Stimulated activated CD4-positive, alpha-beta T cell treated with anti-CD3 and anti-CD28 coated beads, Interleukin-4, amount 100 ng/mL, for 24 hours (primary cell): ENCODE measurements at places on chromosomes 11 and 22.

GRCh38 chr22:46287873-46288751, 8.6 kb upstream of the GTSE1 start:
- no peak for DNase-seq

DNA sequence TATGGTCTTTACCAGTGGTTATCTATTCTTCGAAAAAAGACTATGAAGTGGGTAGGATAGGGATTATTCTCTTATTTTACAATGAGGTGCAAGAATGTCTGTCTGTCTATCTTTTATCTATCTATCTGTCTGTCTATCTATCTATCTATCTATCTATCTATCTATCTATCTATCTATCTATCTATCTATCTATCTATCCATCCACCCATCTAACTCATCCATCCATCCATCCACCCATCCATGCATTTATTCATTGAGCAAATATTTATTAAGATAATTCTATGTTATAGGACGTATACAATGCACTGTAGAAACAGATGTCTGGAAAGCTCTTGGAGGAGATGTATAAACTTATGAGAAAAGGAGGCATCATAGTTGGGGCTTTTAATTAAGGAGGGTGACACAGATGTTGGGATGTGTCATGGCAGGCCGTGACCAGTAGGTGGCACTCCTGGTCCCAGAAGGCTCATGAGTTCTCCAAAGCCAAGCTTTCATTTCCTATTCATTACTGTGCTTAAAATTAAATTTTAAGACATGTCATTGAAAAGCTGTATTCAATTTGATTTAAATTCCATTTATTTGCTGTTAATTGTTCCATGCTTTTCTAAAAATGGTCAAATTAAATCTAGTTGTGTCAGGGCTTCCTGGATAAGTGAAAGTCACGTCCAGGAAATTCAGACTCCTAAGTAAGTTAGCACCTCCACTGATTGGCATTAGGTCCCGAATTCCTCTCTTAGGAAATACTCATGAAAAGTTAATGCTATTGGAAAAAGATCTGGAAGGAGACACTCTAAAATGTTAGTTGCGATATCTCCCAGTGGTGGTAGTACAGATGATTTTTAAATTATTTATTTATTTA, 19.0 kb upstream of the E2F8 start:
- peak; percentile 67 for DNase-seq

GRCh38 chr11:128400382-128401203, 186.8 kb downstream of the ETS1 start:
- DNase-seq: no peak

- no peak for DNase-seq
These were observed 24.8 kb upstream of the SOX10 start for GRCh38 chr22:38009000-38009806.

- DNase-seq: no peak
These were observed 63.8 kb downstream of the RBX1 start for GRCh38 chr22:41015003-41015402.

GRCh38 chr11:126834573-126834972, 166.0 kb downstream of the KIRREL3 start:
- no peak for DNase-seq

- DNase-seq: no peak
These were observed 33.3 kb upstream of the ADSL start for GRCh38 chr22:40313007-40313406.

GRCh38 chr22:45968003-45968650, 8.8 kb downstream of the WNT7B start:
- DNase-seq: no peak
